ENCODE measurements at places on chromosomes 1 and 21. TPM values are rescaled to one million over a fixed set of nuclear protein-coding genes. Genes with fewer than 3 reads are reported as not detected.

DNA sequence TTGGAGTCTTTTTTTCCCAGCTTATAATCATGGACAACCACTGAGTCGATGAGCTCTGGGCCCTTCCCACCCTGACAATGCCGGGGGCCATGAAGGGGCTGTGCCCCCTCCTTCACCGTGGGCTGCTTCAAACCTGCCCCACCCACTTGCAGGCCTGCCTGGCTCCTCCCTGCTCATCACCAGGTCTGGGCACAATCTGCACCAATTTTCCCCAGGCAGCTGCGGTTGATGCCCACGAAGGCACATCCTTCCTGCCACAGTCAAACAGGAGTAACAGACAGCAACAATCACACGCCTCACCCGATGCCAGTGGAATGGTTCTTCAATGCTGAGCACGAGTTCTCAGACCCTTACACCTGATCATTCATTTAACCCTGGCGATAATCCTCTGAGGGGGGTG is 18.9 kb downstream of the PGLYRP3 start:
- no peak for DNase-seq

DNA sequence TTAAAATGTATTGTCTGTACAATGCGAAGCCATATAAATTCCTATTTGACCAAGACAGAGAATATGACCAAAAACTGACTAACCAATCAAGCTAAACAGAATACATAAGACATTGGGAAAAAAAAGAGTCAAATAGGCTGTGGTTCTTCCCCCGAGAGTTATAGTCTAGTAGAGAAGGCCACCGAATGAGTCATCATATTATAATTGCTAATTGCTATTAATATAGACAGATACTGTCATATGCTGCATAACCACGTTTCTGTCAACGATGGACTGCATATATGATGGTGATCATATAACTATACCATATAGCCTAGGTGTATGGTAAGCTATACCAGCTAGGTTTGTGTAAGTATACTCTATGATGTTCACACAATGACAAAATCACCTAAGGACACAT is 82.5 kb downstream of the WDR64 start:
- DNase-seq: no peak

DNA sequence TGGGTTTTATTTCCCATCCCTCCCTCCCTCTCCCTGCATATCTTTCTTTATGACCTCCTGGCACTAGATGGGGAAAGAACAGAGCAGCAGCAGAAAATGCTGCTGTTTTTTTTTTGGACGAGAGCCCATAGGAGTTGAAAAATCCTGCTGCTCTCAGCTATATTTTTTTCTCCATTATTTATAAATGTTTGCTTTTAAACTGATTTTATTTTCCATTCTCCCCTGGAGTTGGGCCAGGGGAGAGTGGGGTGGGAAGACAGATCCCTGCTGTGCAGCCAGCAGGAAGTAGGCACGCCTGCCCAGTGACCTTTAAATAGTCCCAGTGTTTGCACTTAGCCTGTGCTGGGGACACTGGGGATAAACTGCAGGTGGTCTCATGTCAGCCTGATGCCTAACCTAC is 17.4 kb downstream of the SFT2D2 start:
- peak; percentile 25 for DNase-seq

- DNase-seq: no peak
These were observed 104.7 kb downstream of the JAK1 start for GRCh38 chr1:64861611-64862010.

Gene LEPR
- total RNA-seq: 17.6 TPM
